ENCODE measurements at places on chromosomes 6 and 20. TPM values are rescaled to one million over a fixed set of nuclear protein-coding genes. Genes with fewer than 3 reads are reported as not detected.

DNA sequence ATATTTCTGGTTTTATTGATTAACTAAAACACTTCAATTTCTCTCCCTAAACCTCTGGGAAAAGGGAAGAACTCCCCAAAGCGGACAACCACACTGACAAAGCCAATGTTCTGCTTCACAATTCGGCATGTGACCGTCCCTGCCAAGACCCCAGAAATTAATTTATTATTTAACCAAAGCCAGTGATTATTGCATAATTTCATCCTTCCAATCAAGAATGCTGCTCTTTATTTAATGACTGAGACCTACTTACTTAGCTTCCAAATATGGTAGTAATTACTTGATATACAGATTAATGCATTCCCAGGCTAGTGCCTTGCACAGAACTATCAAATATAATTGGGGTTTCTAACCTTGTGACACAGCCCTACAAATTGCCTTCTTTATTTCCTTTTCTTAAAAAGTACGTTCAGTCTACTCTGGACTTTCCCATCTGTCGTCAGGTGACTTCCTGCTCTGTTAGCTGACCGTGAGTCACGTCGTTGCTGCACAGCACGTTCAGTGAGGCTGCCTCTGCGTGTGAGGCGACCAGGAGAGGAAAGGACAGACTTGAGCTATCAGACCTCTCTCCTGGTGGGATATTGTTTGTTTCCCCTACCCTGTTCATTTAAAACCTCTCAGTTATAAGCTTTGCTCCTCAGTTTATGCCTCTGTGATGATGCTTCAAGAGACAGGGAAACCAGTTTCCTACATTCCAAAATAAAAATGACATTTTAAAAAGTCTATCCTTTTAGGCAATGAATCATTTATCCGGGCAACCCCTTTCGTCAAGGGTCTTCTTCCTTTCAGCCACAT is 55.7 kb upstream of the TNFAIP3 start:
- DNase-seq = peak; percentile 93

Gene ECT2L
- not detected for total RNA-seq

Gene HLA-DRB5
- total RNA-seq = 14.7 TPM

Gene HSPA12B
- 1.2 TPM for total RNA-seq

Gene CRISP2
- total RNA-seq = not detected

Gene CARMIL1
- total RNA-seq = 107 TPM

All from Peyer's patch (tissue), 4 donors.